Activated CD4-positive, alpha-beta T cell treated with anti-CD3 and anti-CD28 coated beads, Interleukin-2, amount 50 U/mL, for 24 hours (primary cell): ENCODE measurements at places on chromosomes 13 and 19.

DNA sequence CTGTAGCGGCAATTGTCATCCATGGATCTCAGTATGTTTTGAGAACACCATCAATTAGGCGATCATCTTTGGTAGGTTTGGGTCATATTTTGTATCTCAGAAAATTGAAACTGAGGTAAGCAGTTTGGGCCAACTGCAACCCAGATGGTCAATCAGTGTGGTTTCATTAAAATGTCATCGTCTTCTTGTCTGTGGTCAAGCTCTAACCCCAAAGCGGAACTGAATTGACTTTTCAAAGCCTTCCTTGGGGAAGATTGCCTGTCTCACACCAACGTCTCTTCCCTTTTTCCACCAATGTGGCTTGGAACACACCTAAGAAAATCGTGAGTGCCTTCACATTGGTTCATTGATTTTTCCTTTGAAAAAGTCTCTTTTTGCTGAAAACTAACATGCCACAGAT, 56.3 kb upstream of the UBAC2 start:
- no peak for DNase-seq

DNA sequence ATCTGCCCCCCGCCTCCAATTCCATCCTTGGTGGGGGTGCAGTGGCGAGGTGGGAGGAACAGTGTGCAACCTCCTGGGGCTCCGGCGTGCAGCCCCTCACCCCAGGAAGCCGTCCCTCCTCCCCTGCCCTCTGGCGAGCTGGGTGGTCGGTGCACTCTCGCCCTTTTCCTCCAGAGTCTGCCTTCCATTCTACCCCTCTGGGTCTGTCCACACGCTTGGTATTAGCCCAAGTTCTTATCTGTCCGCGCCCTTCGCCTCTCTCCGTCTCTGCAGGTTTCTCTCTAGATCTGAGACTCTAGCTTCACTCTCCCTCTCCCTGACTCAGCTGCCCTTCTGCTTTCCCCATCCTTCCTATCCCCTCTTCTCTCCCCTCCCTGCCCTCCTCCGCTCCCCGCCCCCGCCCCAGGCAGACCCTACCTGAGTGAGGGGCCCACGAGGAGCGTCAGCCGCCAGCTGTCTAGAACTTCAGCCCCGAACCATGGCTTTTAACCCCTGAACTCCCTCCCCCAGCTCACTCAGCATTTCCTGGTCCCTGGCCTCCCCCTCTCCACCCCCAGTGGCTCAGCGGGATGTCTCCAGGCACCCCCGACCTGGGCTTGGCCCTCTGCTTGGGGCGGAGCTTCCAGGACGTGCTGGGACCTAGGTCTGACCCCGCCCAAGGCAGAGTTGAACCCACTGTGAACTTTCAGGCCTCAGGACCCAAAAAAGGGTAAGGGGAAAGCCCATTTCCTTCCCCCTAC, 499 bp upstream of the KLK13 start:
- DNase-seq = no peak

DNA sequence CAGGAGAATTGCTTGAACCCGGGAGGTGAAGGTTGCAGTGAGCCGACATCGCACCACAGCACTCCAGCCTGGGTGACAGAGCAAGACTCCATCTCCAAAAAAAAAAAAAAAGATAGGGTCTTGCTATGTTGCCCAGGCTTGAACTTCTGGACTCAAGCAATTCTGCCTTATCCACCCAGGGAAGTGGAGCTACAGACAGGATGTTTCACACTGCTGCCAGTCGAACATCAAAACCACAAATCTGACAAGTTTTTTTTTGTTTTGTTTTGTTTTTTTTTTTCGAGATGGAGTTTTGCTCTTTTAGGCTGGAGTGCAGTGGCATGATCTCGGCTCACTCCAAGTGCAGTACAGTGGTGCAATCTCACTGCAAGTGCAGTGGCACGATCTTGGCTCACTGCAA, 10.8 kb downstream of the XPO4 start:
- DNase-seq = no peak

DNA sequence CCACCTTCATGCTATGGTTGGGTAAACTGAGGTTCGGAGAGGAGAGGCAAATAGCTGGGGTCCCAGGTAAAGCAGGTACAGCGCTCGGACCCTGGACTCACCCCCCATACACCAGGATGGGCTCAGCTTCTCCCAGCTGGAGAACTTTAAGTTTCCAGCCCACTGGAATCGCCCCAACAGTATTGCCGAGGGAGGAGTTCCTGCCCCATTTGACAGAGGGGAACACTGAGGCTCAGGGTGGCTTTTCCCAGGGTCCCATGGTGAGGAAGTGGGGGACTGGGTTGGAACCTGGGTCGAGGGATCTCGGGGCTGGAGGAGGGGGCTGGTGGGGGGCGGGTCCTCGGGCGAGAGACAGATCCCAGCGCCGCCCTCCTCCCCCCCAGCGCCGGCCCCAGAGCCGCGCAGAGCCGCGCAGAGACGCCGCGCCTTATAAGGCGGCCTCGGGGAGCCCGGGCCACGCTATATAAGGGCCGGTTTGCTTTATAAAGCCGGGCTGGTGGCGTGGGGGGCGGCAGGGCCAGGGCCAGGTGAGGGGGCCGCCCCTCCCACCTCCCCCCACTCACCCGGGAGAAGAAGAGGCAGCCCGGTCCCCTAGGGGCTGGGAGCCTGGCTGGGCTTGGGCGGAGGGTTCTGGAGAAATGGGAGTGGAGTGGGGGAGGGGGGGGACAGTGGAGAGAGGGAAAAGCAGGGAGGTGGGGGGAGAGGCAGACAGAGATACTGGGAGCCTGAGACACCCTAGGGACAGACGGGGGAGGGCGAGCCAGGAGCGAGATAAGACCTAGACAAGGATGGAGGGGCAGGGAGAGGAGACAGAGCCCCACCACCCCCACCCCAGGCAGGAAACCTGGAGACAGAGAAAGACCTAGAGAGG, 1.1 kb downstream of the CNN1 start:
- DNase-seq = no peak

DNA sequence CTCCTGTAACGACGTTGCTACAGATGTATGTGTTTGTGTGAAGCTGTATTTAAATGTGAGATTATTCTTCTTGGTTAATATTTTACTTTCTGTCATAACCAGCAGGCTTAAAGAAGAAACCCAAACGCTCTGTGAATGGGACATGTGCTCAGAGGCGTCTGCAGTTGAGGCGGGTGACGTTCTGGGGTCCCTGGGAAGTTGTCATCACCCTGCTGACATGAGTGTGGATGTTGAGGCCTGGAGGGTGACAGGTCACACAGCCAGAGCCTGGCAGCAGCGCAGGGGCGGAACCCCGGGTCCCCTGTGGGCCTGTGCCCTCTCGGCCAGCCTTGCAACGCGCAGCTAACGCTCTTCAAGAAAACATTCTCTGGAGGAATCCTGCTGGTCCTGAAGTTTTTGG, 16.6 kb downstream of the RASA3 start:
- DNase-seq = no peak

- DNase-seq = no peak
Observed at GRCh38 chr13:71603255-71603654, 263.7 kb downstream of the DACH1 start.

DNA sequence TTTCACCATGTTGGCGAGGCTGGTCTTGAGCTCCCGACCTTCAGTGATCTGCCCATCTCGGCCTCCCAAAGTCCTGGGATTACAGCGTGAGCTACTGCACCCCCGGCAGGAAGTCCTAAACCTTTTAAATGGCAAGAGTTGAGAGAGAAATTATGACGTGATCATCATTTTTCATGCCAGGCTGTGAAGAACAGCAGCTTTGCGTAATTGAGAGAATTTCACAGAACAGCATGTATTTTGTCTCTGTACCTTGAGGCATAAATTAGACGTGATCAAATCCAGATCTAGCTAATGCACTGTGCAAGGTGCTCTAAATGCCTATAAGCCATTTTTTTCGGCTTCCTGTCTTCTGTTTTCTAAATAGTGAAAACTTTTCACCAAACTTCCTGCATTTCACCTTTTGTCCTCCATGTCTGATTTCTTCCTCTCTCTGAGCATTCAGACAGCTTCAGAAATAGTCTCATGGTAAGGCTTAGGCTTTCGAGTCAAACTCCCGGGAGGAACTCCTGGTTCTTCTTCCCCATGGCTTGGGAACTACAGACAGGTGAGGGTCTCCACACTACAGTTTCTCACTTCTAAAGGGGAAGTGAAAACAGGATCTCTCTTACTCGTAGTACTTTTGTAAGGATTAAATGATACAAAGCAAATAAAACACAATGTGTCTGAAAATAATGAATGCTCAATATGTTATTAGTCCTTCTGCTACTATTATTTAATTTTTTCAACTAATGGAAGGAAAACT, 51.0 kb downstream of the WDFY2 start:
- no peak for DNase-seq

- DNase-seq = no peak
Observed at GRCh38 chr13:46526100-46526735, 26.8 kb upstream of the LRCH1 start.

DNA sequence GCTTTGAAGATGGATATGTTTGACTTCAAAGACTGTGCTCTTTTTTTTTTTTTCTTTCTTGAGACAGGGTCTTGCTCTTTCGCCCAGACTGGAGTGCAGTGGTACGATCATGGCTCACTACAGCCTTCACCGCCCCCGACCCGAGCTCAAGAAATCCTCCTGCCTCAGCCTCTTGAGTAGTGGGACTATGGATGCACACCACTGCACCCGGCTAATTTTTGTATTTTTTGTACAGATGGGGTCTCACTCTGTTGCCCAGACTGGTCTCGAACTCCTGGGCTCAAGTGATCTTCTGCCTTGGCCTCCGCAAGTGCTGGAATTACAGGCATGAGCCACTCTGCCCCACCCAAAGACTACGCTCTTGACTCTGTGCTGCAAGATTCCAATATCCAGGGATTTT, 50.4 kb downstream of the SPTBN4 start:
- DNase-seq = no peak

DNA sequence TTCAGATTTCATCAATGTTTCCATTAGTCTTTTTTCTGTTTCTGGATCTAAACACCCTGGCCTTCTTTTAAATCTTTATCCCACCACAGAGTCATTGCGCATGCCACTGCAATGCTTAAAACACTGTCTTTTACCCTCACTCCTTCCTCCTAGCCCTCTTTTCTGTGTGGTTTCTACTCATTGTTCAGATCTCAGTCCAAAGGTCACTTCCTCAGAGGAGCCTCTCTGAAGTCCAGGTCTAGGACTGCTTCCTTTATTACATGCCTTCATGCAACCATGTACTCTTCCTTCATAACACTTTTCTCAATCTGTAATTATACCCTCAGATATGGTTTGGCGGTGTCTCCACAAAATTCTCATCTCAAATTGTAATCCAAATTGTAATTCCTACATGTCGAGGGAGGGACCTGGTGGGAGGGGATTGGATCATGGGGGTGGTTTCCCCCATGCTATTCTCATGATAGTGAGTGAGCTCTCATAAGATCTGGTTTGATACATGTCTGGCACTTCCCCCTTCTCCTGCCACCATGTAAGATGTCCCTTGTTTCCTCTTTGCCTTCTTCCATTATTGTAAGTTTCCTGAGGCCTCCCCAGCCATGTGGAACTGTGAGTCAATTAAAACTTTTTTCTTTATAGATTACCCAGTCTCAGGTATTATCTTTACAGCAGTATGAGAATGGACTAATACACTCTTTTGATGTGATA, 808.9 kb downstream of the DIAPH3 start:
- DNase-seq = no peak

GRCh38 chr19:1133471-1133929, 29.7 kb downstream of the GPX4 start:
- DNase-seq = peak; percentile 61

- no peak for DNase-seq
Observed at GRCh38 chr19:44005973-44006372, 3.2 kb downstream of the ZNF230 start.

GRCh38 chr13:55992145-55992544, 1148.6 kb upstream of the PRR20A start:
- no peak for DNase-seq

DNA sequence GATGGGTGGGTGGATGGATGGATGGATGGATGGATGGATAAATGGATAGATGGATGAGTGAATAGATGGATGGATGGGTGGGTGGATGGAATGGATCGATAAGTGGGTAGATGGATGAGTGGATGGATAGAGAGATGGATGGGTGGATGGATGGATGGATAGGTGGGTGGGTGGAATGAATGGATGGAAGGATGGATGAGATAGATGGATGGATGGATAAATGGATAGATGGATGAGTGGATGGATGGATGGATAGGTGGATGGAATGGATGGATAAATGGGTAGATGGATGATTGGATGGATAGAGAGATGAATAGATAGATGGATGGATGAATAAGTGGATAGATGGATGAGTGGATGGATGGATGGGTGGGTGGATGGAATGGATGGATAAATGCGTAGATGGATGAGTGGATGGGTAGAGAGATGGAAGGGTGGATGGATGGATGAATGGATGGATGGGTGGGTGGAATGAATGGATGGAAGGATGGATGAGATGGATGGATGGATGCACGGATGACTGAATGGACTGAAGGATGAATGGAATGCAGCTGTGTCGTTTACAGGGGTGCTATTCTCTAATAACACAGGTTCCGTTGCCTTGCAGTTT, 21.8 kb downstream of the PRR22 start:
- no peak for DNase-seq

DNA sequence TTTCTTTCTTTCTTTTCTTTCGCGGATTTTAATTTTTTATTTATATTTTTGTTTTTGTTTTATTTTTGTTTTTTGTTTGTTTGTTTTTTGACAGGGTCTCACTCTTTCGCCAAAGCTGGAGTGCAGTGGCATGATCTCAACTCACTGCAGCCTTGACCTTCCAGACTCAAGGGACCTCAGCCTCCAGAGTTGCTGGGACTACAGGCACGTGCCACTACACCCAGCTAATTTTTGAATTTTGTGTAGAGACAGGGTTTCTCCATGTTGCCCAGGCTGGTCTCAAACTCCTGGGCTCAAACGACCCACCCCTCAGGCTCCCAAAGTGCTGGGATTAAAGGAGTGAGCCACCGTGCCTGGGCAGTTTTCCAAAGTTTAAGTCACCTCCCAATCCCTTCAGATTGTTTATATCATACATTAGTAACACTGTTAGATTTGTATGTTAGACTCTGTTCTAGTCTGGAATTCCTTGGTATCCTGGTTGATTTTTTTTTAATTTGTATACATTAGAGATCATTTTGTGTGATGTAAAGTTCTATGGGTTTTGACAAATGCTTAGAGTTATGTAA, 597.3 kb downstream of the DCT start:
- DNase-seq = no peak

DNA sequence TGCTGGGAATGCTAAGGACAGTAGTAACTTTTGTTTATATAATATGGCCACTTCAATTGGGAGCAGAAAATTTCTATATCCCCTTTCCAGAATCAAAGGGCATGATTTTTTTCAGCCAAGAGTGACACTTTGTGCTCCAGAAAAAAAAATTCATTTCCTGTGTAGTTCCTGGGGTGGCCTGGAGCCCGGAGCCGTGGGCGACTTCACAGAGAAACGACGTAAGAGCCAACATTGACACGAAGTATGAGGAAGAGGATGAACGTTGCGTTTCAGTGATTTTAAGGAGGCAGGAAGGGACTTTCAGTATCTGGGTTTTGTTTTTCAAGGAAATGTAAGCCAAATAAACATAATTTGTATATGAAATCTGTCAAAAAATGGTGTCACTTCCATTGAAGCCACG, 187.6 kb downstream of the STK24 start:
- DNase-seq = no peak

DNA sequence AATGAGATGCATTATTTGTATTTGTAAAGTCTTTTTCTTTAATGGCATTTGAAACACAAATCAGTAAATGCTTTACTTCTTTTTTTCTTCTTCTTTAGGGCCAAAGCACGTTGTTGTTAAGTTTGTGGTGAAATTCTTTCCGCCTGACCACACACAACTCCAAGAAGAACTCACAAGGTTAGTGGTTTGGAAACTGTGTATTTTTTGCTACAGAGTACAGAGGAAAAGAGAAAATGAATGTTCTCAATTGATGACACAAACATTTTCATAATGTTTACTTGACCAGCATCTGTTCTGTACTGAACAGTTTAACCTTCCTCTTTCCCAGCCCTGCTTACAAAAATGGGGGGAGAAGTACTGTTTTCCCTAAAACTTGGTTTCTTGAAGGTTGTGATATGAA, 190.9 kb upstream of the RNF113B start:
- DNase-seq = no peak
